Activated T-helper 1 cell treated with Interleukin-2 at 50 U/mL for 16 hours (primary cell): ENCODE measurements at places on chromosomes 3 and 15.
A peak's percentile ranks its signal among the peaks of the same experiment; 100 is the strongest.

GRCh38 chr3:174495311-174495710 lies 363.8 kb upstream of the NAALADL2 start:
- DNase-seq, result no peak

DNA sequence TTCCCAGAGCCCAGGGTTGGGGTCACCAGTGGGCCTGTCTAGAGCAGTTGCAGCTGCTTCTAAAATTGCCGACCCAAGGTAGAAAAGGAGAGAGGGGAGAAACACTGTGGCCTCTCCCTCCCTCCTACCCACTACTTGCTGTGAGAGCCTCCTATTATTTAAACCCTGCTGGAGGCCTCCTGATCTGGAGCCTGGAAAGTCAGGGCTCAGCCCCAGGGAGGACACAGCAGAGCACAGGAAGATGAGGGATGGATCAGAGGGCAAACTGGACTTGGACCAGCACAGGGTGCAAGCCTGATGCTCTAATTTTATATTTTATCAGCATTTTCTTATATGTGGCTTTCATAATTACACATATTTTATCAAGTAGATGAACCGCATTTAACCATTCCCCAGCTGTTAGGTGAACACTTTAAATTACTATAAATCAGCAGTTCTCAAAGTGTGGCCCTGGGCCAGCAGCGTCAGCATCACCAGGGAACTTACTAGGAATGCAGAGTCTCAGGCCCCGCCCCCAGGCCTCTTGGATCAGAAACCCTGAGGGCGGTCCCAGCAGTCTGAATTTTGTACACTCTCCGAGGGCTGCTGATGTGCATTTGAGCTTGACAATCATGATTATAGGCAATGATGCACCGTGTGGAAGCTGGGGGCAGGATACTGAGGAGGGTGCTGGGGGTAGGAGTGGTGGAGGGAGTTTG lies 26.7 kb downstream of the SMAD3 start:
- DNase-seq, result no peak

GRCh38 chr15:70245932-70246622 lies 148.4 kb upstream of the TLE3 start:
- DNase-seq, result no peak

DNA sequence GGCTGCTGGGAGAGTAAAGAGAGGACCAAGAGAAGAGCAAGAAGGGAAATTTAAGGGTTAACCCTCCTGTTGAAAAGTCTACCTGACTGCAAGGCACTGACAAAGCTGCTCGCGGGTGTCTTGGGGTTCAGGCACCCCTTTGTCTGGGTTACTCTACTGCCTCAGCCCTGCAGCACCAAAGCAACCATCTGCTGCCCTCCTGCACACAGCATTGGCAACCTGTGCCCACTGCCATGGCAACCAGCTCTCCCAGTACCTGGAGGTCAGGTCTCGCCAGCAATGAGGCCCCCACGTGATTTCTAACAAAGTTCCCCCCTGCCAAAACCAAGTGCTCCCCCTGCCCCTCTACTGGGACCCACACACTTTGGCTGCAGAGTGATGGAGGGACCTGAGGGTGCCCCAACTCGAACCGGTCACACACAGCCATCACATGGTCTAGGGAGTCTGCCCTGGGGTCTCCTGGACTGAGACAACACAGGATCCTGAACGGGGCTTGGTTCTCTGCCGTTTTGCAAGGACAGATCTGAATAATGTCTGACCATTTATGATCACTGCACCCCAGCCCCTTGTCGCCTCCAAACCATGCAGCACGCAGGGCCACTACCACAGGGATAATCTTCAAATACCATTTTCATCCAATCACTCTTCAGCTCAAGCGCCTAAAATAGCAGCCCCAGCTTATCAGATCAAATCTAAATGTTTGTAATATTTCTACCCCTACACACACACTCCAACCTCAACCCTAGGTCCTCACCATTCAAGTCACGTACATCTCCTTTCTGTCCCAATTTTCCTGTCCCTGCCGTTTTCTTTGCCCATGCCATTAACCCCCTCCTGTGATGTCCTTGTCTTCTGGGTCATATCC lies 50.7 kb downstream of the ADCY5 start:
- DNase-seq, result no peak

DNA sequence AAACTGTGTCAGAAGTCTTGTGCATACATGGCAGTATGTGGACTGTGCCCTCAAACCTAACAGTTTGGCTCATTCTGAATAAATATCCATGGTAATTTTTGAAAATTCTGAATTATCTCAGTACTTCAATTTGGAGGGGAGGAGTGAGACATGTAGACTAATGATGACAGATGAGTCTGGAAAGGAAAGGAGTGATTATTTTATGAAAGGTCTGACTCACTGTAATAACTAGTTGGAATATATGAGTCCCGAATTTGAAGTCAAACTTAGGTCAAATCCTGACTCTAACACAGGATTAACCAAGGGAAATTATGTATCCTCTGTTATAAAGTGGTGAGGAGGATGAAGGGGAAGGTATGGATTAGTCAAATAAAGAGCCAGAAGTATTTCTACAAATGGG lies 38.6 kb downstream of the SUCNR1 start:
- DNase-seq, result no peak

GRCh38 chr3:39668420-39668819 lies 141.0 kb upstream of the MYRIP start:
- no peak for DNase-seq

- DNase-seq, result no peak
Measured at GRCh38 chr3:197882586-197882985, 67.4 kb upstream of the RPL35A start.

DNA sequence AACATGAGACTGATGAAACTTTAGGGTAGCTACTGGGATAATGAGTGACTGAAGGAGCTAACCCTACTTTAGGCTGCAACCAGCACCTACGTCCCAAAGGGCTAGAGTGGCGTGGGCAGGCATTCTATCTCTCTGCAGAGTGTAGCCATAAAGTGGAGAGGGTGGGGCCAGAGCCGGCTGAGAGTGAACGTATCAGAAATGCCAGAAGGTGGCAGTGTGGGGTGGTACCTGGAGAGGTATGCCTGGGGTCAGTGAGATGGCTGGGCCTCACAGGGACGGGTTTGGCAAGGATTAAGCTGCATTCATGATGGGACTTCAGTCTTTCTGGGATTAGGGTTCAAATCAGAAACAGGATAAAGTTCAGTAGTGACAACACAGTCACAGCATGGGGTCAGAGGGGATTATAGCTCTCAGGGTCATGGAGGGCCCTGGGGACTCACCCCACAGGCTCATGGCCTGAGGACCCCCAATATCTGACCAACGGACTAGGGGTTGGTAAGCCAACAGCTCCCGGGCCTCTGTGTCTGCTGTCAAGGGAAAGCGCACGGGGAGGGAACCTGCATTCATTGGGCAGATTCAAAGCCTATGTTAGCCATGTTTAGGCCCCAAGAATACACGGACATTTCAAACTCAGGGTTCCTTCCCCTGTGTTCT lies 86.5 kb upstream of the FOXB1 start:
- DNase-seq, result peak; percentile 18

- no peak for DNase-seq
Measured at GRCh38 chr15:73105064-73105463, 52.8 kb downstream of the NEO1 start.

DNA sequence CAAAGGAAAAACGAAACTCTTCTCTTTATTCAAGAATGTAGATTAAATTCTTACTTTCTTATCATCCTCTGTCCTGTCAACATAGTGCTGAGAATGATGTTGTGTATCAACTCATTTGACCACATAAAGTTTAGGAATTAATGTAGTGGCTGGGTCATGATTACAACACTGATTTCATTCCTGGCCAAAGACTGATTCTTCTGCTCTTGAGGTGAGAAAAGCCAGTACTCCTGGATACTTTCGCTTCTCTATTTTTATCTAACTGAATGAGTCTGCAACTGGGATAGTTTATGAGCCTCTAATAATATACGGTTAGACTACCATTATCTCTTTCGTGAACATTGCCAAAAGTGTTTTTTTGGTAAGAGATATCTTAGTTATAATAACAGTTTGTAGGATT lies 173.0 kb downstream of the LPP start:
- DNase-seq, result no peak

DNA sequence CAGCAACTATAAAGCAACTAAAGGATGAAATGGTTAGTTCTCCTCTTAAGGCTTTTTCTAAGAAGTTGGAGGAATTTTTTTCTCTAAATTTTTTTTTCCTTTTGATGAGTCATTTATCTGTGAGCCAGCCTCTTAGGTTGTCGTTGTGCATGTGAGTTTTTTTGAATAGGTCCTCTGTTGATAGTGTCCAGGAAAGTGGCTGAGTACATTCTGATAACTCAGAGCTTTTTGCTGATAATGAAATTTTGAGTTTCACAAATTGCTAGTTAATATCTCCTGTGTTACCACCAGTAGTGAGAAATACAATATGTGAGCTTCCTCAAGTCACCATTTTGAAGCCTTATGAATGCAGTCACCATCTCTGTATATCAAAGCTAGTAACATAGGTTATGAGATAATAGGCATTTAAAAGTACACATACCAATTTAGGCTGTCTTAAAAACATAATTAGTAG lies 7.1 kb upstream of the LXN start:
- DNase-seq, result no peak

DNA sequence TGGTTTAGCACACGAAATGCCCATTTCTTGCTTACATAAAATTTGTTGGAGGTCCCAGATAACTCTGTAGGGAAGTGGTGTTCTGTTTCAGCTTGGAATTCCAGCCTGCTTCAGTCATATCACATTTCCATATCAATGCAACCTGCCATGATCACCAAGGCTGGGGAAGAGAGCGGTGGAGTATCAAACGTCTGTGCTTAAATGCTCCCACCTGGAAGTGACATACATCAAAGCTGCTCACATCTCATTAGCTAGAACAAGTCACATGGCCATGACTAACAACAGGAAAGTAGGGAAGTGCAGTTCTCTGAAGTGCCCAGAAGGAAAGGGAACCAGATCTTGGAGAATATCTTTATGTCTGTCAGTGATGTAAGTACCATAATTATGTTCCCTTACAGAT lies 130.2 kb upstream of the CFAP20DC start:
- no peak for DNase-seq

GRCh38 chr15:100601163-100601562 lies 821 bp downstream of the LINS1 start:
- DNase-seq, result peak; percentile 5

- no peak for DNase-seq
Measured at GRCh38 chr3:178537122-178537705, 978 bp downstream of the KCNMB2 start.

- no peak for DNase-seq
Measured at GRCh38 chr3:169990431-169990830, 23.8 kb downstream of the SEC62 start.

DNA sequence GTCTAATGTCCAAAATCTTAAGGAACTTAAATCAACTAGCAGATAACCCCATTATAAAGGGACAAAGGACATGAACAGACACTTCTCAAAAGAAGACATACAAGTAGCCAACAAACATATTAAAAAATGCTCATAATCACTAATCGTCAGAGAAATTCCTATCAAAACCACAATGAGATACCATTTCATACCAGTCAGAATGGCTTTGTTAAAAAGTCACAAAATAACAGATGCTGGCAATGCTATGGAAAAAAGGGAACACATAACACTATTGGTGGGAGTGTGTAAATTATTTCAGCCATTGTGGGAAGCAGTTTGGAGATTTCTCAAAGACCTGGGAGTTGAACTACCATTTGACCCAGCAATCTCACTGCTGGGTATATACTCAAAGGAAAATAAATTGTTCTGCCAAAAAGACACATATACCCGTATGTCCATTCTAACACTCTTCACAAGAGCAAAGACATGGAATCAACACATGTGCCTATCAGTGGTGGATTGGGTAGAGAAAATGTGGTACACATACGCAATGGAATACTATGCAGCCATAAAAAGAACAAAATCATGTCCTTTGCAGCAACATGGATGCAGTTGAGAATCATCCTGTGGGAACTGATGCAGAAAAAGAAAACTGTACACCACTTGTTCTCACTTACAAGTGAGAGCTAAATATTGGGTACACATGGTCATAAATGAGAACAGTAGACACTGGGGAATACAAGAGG lies 78.5 kb downstream of the TCF12 start:
- DNase-seq, result no peak

GRCh38 chr3:20511863-20512505 lies 326.0 kb upstream of the SGO1 start:
- DNase-seq, result no peak

DNA sequence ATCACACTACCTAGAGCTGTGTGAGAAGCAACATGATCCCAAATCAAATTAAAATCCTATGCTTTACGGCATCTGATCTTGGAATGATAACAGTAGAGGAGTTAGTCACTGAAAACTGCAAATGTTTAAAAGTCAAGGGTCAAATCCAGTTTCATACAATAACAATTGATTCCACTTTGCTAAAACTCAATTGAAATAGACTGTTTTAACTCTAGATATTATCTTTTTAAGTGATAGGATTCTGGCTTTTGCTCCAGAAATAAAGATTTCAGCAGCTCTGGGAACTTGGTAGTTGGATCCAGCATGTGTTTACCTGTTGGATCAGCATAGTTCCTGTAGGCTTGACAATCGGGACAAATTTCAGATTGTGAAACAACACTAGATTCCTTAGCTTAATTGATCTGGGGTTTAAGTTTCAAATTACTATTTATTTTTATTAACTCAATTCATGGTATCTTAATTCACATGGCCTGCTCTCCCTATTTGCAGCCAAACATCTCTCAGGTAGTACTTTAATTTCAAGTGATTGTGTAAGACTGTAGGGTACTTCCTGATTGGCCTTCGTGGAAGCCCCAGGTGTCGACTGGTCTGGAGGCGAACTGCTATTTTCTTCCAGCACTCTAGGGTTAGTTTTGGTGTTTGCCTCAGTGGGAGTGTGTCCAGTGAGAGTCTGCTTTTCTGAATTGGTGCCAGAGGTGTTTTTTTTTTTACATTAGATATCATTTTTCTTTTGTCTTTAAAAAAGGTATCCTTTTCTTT lies 16.6 kb downstream of the NFKBIZ start:
- DNase-seq, result no peak

DNA sequence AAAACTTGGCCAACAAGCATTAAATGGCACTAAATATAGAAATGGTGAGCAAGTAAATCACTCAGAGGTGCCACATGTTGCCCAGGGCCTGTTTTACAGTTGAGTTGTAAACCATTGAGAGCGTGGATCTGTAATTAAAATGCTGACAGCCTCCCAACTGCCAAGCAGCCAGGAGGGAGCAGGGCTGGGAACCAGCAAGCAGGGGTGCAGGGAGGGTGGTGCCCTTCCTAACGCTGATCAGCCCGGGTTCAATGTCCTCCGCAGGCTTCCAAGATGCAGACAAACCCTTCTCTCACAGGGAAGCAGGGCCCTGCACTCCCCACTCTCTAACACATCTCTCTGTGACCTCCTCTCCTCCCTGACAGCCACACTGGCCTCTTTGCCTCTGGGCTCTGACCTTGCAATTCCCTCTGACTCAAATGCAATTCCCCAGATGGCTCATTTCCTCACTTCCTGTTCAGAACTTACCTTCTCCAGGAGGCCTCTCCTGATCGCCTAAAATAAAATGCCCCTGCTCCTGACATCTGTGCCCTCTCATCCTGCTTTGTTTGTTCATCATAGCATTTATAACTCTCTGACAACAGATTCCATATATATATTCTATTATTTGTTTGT lies 40.0 kb downstream of the WNT7A start:
- DNase-seq, result no peak

- DNase-seq, result peak; percentile 53
Measured at GRCh38 chr15:39629371-39629770, 48.5 kb downstream of the THBS1 start.

- DNase-seq, result no peak
Measured at GRCh38 chr3:115423170-115423569, 200.1 kb upstream of the GAP43 start.
